Fibroblast of skin of right biceps (primary cell): ENCODE measurements at places on chromosomes 4 and X.

GRCh38 chr4:4735136-4735750, 124.2 kb upstream of the MSX1 start:
- no peak for DNase-seq

- DNase-seq, result peak; percentile 9
These were observed 220.7 kb upstream of the CASK start for GRCh38 chrX:42143866-42144592.

DNA sequence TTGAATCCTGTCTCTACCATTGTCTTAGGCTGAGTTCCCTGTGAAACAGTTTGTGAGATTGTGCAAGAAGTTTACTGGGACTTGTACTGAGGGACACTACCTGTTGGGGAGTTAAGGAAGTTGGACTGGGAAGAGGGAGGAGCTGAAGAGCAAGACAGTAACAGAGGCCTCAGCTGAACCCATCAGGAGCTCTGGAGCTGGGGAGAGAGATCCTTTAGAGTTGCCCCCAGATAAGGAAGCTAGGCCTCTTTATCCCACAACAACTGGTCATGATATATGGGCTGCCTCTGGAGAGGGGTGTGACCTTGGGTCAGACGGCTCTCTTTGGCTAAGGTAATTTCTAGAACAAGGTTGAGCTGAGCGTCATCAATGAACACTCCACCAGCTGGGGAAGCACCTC, 137.8 kb upstream of the SLC4A4 start:
- DNase-seq, result no peak

DNA sequence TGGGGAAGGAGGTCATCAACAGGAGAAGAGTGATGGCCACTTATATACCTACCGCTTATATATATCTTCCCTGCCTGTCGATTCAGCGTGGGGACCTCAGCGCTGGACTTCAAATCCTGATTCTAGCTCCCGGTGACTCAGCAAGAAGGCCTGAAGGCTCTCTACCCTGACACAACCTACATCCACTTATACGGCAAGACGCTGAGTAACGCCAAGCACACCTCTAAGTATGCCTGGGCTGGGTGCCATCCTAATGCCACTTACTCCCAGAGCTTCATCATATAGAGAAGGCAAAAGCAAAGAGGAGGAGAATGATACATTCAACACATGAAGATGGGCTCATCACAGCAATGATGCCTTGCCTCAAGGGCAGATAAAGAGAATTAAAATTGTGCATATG, 198.3 kb downstream of the CHIC2 start:
- peak; percentile 9 for DNase-seq

DNA sequence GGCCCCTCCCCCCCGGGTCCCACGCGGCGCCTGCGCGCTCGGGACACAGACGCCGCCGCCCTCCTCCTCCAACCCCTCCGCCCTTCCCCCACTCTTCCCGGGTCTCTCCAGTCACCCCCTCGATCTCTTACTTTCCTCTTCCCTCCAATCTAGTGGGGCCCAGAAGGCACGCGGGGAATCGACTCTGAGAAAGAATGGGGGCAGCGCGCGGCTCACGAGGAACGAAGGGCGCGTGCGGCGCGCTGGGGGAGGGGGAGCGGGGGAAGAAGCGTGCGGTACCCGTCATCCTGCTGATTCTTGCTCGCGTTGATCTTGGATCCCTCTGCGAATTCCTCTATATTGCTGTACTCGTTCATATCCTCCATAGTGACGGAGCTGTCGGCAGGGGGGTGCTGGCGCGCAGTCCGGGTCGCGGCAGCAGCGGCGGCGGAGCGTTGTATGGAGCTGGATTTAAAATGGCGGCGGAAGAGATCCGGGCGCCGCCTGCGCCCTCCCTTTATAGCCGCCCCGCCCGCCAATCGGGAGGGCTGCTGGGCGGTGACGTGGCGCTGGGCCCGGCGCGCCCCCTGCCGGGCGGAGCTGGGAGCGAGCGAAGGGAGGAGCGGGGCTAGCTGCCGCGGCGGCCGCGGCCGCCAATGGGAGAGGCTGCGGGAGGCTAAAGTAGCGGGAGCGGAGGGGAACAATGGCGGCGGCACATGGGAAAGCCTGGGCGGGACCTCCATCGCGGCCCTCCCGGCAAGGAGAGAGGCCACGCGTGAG, 1.1 kb downstream of the HNRNPDL start:
- peak; percentile 92 for DNase-seq

DNA sequence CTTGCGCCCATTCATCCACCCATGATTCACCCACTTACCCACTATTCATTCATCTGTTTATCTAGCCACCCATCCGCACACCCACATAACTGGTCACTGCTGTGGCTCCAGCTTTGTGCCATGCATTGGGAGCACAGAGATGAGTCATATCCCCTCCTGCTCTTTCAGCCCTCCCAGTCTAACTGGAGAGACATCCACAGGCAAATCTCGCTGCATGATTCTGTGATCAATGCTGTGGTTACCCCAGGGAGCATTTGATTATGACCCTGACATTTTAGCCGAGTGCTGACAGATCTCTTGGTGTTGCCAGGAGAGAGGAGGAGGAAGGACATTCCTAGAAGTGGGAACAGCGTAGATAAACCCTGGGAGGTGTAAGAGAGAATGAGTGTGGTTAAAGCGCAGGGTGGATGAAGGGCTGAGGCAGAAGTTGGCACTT, 10.4 kb upstream of the PORCN start:
- peak; percentile 80 for DNase-seq

DNA sequence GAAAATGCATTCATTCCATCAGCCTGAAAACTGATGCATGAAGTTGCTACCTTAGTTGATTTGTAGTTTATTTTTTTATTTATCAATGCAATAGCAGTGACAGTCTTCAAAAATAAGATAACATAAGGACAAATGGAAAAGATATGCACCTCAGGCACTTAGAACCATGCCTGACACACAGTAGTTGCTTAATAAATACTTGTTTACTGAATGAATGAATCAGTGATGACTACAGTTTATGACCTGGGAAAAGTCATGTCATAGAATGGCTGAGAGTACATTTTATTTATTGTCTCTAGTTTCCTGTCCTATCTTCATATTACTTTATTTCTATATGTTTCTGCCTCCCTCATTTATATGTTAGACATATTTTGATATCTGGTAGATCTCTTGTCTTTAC, 171.8 kb downstream of the TLL1 start:
- DNase-seq, result no peak
